ENCODE measurements at places on chromosomes 5 and 9.

DNA sequence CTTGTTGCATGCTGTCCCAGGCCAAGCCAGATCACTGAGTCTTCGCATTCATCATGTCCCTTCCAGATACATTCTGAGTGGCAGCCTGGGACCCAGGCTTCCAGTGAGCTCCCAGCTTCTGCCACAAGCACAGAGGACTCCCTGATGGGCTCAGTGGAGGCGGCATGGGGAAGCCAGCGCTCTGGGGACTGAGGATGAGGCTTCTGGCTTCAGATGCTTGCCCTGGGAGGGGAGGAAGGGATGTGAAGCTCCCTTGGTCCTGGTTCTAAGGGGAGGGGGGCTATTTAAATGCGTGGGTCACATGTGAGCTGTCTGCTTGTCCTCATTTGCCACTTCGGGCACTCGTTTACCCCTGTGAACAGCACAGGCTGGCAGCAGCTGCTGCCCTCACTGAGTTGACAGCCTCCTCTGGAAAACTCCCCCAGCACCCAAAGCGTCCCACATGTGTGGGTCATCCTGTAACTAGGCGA is 174.0 kb downstream of the NR3C1 start:
- no peak for DNase-seq

GRCh38 chr5:132457371-132458225 is 33.0 kb downstream of the IRF1 start:
- peak; percentile 85 for DNase-seq

GRCh38 chr5:175638305-175638704 is 19.6 kb upstream of the HRH2 start:
- no peak for DNase-seq

DNA sequence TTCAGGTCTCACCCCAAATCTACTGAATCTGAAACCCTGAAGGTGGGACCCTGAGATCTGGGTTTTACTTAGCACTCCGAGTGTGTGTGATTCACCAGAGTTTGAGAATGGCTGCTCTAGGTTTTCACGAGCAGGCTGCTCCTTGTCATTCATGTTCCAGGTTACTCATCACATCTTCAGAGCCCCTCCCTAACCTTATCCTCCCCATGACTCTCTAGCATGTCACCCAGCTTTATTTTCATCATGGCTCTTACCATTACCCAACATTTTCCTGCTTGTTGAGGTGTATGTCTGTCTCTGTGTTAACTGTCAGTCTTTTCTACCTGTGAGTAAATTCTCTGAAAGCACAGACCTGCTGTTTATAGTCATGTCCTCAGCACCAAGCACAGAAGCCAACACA is 319.2 kb downstream of the NSG2 start:
- no peak for DNase-seq

DNA sequence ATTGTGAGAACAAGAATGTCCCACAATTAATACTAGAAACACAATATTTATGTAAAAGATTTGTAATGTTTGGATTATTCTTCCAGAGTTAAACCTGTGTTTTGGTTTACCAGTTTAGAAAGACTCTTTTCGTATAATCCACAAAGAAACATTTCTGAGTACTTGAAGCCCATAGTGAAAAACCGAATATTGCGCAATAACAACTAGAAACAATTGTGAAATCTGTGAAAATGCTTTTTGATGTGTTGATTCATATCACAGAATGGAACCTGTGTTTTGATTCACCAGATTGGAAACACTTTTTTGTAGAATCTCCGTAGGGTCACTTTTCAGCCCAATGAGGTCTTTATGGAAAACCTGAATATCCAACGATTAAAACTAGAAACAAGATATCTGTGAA is 386.2 kb downstream of the PRDM9 start:
- no peak for DNase-seq

GRCh38 chr5:67014957-67015400 is 181.6 kb downstream of the CD180 start:
- DNase-seq: no peak
